Esophagus squamous epithelium (tissue), 5 donors: ENCODE measurements at places on chromosomes 5 and 9.

DNA sequence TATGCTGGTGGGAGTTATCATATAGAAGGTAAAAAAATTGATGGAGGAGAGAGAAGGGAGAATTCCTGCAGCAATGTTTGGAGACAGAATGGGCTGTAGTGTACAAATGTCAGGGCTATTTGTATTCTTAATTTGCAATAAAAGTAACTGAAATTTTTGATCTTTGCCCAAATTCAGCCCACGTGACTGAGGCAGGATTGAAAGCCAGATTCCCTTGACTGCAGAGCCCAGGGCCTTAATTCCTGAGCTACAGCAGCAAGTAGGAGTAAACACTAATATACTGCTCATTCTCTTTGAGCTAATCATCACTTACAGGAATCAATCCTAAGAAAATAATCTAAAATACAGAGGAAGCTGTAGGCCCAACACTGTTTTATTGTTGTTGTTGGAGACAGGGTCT, 5.2 kb upstream of the ANXA6 start:
- DNase-seq, result no peak

- no peak for DNase-seq
Observed at GRCh38 chr9:130446101-130446861, 1.5 kb downstream of the ASS1 start.

GRCh38 chr9:117286245-117286644, 128.6 kb downstream of the ASTN2 start:
- DNase-seq, result no peak

GRCh38 chr9:35813434-35814105, 1.3 kb downstream of the HINT2 start:
- DNase-seq, result no peak

GRCh38 chr9:571066-571465, 270.4 kb upstream of the DMRT1 start:
- no peak for DNase-seq

- DNase-seq, result no peak
Observed at GRCh38 chr5:106019261-106019660, 1651.5 kb downstream of the EFNA5 start.

DNA sequence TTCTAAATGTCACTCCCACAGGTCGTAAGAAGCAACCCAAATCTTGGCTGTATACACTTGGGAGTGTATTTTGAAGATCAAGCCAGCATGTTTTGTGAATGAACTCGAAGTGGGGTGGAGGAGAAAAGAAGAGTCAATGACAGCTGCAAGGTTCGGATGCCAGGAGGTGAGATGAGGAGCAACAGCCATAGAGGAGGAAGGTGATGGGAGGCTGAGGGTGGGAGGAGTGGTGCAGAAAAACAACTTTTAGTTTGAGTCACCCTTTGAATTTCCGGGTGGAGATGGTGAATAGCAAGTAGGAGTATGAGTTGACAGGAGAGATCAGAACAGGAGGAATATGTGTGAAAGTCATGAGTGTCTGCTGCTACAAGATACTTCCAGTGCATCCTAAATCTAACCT, 153.6 kb downstream of the DIRAS2 start:
- no peak for DNase-seq

- DNase-seq, result no peak
Observed at GRCh38 chr5:137782984-137783536, 28.9 kb upstream of the HNRNPA0 start.

- no peak for DNase-seq
Observed at GRCh38 chr5:133882846-133883245, 85.6 kb downstream of the C5orf15 start.

DNA sequence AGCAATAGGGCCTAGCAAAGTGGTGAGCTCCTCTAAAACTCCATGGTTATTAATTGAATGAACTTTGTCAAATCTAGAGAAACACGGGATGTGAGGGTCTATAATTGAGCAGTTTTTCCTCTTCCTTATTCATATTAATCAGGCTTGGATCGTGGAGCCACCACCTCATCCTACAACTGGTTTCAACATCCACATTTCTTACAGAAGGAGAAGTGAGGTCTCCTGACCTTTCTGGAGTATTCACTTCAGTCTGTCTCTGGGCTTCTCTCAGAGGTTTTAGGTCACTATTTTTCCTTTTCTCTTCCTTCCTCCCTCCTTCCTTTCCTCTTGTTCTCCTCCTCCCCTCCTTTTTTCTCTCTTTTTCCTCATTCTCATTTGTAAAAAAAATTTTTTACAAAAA, 177.3 kb upstream of the ACTBL2 start:
- no peak for DNase-seq

DNA sequence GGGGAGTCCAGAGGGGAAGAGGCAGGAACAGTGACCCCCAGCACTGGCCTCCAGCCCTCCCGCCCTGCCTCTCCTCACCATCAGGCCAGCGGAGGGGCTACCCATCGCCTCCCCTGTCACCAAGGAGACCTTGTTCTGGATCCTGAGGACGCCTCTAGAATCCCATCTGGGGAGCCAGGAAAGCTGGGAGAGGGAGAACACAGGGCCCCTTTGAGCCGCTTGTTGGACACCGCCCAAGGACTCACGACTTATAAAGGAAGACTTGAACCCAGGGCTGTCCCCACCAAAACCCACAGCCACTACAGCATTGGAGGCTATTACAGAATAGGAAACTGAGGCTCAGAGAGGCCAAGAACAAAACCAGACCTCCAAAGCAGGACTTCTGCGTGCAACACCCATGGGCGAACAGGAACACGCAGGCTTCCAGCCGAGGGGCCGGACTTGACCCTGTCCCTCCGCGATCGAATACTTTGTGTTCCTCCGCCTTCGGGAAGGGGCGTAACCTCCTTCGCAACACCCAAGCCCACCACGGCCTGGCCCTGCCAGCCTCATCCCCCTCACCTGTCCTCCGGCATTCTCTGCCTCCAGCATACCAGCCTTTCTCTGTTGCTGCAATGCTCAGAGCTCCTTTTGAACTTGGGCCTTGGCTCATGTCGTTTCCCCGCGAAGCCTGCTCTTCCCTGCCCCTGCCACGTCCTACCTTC, 54.2 kb downstream of the C9orf50 start:
- no peak for DNase-seq

GRCh38 chr9:130927995-130928900, 10.8 kb downstream of the FIBCD1 start:
- DNase-seq, result no peak

GRCh38 chr5:159092972-159093371, 6.7 kb downstream of the EBF1 start:
- no peak for DNase-seq

DNA sequence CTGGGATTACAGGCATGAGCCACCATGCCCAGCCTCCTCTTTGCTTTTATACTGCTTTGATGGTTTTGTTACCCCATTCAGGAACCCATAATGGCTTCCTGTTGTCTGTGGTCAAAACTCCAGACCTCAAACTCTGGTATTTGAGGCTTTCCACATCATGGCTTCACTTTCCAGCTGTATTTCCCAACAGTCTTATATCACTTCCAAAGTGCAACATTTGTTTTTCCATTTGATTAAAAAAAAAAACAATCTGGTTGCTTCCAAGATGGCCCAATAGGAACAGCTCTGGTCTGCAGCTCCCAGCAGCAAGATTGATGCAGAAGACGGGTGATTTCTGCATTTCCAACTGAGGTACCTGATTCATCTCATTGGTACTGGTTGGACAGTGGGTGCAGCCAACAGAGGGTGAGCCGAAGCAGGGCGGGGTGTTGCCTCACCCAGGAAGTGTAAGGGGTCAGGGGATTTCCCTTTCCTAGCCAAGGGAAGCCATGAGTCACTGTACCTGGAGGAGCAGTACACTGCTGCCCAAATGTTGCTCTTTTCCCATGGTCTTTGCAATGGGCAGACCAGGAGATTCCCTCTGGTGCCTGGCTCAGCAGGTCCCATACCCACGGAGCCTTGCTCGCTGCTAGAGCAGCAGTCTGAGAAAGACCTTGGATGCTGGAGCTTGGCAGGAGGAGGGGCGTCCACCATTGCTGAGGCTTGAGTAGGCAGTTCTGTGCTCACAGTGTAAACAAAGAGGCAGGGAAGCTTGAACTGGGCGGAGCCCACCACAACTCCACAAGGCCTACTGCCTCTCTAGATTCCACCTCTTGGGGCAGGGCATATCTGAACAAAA, 458.4 kb downstream of the KDM4C start:
- DNase-seq, result no peak

GRCh38 chr9:89690334-89690912, 85.6 kb downstream of the GADD45G start:
- DNase-seq, result no peak

DNA sequence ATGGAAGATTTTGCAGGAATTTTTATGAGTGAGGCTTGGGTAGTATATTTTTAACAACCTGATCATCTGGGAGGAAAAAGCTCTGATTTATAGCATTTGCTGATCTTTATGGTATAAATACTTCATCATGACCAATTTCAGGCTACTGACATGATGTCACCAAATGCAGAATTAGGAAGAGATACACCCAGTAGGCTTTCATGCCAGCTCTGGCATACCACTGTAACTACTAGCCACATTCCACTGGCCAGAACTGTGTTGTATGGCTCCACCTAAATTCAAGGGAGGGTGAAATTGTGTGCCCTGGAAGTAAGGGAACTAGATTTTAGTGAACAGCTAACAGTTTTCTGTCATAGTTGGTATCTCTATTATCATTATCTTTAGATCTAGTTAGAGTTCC, 17.6 kb downstream of the AP3S1 start:
- no peak for DNase-seq

DNA sequence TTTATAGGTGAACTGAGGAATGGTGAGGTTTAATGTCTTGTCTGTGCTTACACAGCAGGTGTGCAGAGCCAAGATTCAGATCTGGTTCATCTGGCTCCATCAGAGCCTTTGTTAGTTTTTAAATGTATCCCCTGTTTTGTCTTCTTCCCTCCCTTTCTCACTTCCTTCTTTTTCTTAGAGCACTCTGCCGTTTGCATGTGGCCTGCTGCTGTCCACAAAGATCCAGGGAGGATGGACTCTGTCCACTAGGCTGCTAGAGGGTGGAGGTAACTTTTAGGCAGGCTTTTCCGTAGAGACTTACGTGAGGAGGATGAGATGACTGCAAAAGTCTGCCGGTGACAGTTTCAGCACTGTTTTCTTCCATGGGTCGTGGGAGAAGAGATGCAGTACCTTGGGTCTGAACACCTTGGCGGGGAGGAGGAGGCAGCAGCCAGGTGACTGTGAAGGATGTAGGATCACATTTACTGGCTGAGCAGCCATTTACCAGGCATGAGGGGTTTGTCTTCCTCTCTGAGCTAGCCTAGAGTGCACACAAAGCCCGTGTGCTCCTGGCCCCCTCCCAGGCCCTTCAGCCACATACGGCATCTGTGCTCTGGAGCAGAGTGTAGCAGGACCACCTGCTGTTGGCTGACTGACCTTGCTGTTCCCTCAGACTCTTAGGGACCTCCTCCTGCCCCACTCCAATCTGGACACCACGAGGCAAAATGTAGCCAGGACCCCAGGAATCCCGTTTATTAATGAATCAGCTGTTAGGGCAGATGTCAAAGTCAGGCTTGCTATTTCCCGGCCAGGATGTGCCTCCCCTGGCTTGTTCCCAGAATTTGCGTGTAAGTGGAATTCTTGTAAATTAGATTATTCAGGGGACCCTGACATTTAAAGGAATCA, 1.8 kb downstream of the NTMT1 start:
- DNase-seq, result no peak

- no peak for DNase-seq
Observed at GRCh38 chr5:102843997-102844396, 88.9 kb downstream of the PAM start.

DNA sequence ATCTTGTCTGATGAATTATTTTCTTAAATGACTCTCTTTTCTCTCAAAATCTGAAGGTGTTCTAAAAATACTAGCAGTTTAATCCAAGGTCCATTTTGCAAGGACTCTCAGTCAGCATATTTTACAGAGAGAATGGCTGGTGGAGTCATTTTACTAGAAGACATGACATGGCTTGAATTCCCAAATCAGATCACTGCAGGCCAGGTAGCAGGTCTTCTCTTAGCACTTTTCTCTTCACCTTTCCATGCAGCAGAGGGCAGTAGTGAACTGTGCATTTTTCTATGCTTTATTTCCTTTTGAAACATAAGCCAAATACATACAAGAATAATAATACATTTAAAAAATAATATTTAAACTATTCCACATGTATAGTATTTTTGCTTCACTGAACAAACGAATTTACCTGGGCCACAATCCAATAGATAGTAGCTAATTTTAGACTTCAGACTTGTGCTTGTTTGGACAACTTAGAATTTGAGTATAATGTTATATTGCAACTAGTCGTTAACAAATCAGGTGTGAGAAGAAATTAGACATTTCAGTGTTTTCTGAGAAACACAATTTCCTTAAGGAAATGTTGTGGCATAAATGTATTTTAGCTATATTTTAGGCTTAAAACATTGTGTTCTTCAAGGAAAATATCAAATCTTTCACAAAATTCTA, 289.4 kb upstream of the DAB2 start:
- DNase-seq, result no peak

- no peak for DNase-seq
Observed at GRCh38 chr9:16532681-16533450, 337.6 kb downstream of the BNC2 start.

- no peak for DNase-seq
Observed at GRCh38 chr5:123964884-123965283, 452.9 kb downstream of the CSNK1G3 start.

DNA sequence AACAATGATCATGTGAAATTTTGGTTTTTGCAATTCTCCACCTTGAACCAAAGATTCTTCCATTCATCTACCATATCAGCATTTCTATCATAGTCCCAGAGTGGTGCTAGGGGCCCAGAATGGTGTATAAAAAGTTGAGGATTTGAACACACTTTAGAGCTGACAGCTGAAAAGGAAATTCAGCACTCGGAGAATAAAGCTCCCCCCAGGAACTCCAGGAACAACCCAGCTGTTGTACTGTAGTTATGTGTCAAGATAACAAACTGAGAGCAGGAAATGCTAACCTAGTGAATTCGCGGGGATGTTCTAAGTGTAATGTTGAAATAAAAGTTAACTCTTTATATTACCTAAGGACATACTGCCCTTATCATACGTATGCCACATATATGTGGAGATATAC, 216.7 kb downstream of the NFIB start:
- no peak for DNase-seq

DNA sequence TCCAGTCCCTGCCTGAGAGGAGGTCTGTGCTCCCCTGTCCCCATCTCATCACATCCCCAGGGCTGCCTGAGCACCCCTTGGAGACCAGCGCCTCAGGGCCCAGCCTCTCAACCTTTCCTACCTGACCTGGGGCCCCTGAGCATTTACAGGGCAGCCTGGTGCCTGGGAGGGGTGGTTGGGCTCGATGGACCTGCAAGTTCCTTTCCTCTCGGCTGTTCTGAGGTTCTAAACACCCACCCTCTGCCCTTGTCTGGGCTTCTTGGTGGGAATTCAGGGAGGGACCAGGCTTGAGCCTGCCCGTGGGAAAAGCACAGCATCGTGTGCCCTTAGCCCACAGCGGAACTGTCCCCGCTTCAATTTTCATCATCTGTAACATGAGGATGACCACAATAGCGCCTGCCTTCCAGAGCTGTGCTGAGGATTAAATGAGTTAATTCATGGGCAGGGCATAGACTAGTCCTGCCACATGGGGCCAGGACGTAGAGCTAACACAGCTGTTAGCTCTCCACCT, 91.0 kb upstream of the SH3PXD2B start:
- no peak for DNase-seq
